ENCODE measurements at places on chromosomes 16 and 17.
A peak's percentile ranks its signal among the peaks of the same experiment; 100 is the strongest.

DNA sequence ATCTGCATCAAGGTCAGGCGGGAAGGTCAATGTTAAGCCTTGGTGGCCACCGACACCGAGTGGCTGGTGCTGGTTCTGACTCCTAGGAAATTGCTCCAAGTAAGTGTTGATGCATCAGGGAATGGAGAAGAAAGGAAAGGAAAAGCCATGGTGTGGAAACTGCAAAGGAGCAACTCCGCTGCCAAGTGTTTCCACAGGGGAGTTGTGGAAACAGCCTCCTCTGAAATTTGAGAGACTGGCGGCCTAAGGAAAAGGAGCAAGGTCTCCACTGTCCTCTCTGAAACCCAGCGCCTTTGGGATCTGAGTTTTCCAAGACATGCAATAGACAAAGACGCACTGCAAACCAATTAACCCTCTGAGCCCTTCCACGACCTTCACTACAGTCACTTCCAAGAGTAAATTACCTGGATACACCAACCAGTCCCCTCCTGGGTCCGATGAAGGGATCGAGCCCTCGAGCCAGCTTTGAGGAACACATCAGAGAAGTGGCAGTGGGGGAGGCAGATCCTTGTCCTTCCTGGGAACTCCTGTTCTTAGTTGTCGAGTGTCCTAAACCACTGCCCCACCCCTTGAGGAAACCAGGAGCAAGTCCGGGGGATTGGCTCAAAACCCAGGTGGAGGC is 51.1 kb downstream of the SRL start:
- H3K27me3 ChIP-seq, result no peaks in the 10 kb centered on the region
- no peaks in the 10 kb centered on the region for H3K4me1 ChIP-seq
- H3K4me3 ChIP-seq, result no peak overlapping the region
- H3K36me3 ChIP-seq, result no peaks in the 10 kb centered on the region
- H3K27ac ChIP-seq, result no peak overlapping the region

GRCh38 chr16:13791095-13791494 is 128.9 kb upstream of the ERCC4 start:
- DNase-seq, result no peak
- no peaks in the 10 kb centered on the region for H3K4me1 ChIP-seq
- H3K27me3 ChIP-seq, result no peaks in the 10 kb centered on the region
- H3K27ac ChIP-seq, result no peak overlapping the region
- no peaks in the 10 kb centered on the region for H3K36me3 ChIP-seq

GRCh38 chr16:12750554-12750918 is 53.2 kb downstream of the CPPED1 start:
- DNase-seq, result no peak
- no peak overlapping the region for H3K27ac ChIP-seq
- no peaks in the 10 kb centered on the region for H3K36me3 ChIP-seq
- no peaks in the 10 kb centered on the region for H3K27me3 ChIP-seq

GRCh38 chr16:88645455-88645854 is 5.4 kb downstream of the CYBA start:
- DNase-seq, result no peak
- no peak overlapping the region for H3K27ac ChIP-seq
- no peak overlapping the region for H3K4me3 ChIP-seq

- no peak overlapping the region for H3K4me3 ChIP-seq
- no peaks in the 10 kb centered on the region for H3K36me3 ChIP-seq
- H3K27ac ChIP-seq, result no peak overlapping the region
Observed at GRCh38 chr17:49987290-49987585, 7.8 kb downstream of the DLX3 start.

- no peaks in the 10 kb centered on the region for H3K27me3 ChIP-seq
- DNase-seq, result no peak
- H3K36me3 ChIP-seq, result no peaks in the 10 kb centered on the region
- H3K4me1 ChIP-seq, result no peaks in the 10 kb centered on the region
- no peak overlapping the region for H3K27ac ChIP-seq
- no peak overlapping the region for H3K4me3 ChIP-seq
Observed at GRCh38 chr17:83135692-83136091, 56.3 kb downstream of the METRNL start.

GRCh38 chr16:86768228-86768791 is 190.0 kb downstream of the FOXL1 start:
- no peak overlapping the region for H3K27ac ChIP-seq
- no peaks in the 10 kb centered on the region for H3K36me3 ChIP-seq
- DNase-seq, result no peak

DNA sequence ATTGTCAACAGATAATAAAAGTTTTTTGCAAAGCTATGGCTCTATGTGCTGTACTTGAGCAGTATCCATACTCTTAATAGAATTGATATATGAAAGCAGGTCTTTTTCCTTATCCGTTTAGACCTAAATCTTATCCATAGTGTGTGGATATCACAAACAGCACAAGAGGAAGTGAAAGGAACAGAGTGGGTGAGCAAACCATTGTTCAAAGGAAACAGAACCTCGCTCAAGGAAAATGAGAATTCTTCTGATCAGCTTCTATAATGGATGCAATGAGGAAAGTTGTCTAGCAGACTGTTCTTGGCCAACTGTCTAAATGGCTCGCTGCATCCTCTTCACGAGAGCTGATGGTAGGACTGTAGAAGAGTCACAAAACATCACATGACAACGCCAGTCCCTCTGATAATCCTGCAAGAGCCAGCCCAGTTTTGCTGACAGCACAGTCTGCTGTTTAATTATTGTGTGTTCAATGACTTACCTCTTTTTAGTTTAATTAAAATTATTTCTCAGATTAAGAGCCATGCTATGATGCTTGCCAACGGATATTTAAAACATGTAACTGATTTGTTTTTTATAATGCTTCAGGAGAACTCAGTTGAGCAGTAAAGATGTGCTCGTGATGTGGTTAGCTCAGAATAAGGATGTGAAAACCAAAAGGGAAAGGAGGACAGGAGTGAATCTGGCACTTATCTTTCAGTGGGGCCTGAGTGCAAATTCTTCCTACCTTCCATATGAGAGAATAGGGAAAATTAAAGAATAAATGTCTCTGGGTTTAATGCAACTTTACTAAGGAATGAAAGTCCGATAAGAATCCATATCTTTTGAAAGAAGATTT is 38.5 kb downstream of the WWOX start:
- H3K36me3 ChIP-seq, result no peaks in the 10 kb centered on the region
- H3K4me3 ChIP-seq, result no peak overlapping the region
- no peak for DNase-seq
- H3K27me3 ChIP-seq, result no peaks in the 10 kb centered on the region
- no peaks in the 10 kb centered on the region for H3K4me1 ChIP-seq
- H3K27ac ChIP-seq, result no peak overlapping the region

GRCh38 chr17:40326832-40327199 is 17.8 kb downstream of the RARA start:
- peaks cover 96% of the 10 kb centered on the region for H3K4me1 ChIP-seq
- H3K27ac ChIP-seq, result peak overlapping the region; percentile 99
- DNase-seq, result no peak
- H3K4me3 ChIP-seq, result no peak overlapping the region

DNA sequence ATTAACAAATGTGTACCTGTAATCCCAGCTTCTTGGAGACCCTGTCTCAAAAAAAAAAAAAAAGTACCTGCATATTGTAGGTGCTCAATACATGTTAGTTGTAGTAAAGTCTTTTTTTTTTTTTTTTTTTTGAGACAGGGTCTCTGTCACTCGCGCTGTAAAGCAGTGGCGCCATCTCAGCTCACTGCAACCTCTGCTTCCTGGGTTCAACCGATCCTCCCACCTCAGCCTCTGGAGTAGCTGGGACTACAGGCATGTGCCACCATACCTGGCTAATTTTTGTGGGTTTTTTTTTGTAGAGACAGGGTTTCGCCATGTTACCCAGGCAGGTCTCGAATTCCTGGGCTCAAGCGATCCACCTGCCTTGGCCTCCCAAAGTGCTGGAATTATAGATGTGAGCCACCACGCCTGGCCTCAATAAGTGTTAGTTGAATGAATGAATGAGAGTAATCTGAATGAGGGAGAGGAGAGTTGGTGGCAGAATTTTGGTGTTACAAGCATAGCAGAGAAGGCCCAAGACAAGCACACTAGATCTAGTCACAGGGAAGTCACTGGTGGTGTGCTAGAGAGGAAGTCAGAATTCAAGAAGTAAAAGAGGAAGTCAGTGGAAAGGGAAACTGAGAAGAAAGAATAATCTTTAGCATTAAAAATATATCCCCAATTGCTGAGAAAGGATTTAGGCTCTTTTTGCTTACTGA is 9.4 kb upstream of the MYL4 start:
- H3K4me1 ChIP-seq, result peaks cover 12% of the 10 kb centered on the region
- no peak overlapping the region for H3K27ac ChIP-seq
- H3K4me3 ChIP-seq, result no peak overlapping the region
- H3K27me3 ChIP-seq, result no peaks in the 10 kb centered on the region

- H3K36me3 ChIP-seq, result no peaks in the 10 kb centered on the region
- H3K27me3 ChIP-seq, result no peaks in the 10 kb centered on the region
- no peak for DNase-seq
- peaks cover 62% of the 10 kb centered on the region for H3K4me1 ChIP-seq
Observed at GRCh38 chr17:17061516-17061915, 19.3 kb downstream of the MPRIP start.

DNA sequence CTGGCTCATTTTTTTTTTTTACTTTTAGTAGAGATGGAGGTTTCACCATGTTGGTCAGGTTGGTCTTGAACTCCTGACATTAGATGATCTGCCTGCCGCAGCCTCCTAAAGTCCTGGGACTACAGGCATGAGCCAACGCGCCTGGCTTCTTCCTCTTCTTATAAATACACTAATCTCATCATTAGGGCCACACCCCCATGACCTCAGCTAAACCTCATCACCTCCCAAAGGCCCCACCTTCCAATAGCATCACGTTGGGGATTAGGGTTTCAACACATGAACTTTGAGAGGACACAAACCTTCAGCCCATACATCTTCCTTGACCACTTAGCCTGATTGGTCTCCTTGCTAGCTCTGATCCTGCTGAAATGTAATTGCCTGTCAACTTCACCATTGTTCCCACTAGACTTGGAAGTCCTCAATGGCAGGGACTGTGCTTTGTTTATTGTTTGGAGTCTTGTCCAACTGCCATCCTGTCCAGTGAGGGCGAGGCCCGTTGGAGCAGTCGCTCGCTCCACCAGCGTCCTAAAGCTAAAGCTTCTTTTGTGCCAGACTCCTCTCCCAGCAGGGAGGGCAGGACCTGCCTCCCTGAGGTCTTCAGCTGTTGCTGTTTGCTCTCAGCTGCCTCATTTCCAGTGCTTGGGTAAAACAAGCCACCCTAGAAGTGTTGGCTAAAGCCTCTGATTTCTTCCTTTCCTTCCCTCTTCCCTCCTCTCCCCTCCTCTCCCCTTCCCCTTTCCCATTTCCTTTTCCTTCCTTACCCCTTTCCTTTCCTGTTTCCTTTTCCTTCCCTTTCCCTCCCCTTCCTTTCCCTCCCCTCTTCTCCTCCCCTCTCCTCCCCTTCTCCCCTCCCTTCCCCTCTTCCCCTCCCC is 85.3 kb downstream of the HAPSTR1 start:
- no peaks in the 10 kb centered on the region for H3K4me1 ChIP-seq
- H3K4me3 ChIP-seq, result no peak overlapping the region
- H3K36me3 ChIP-seq, result no peaks in the 10 kb centered on the region
- H3K27me3 ChIP-seq, result no peaks in the 10 kb centered on the region
- no peak for DNase-seq
- no peak overlapping the region for H3K27ac ChIP-seq

DNA sequence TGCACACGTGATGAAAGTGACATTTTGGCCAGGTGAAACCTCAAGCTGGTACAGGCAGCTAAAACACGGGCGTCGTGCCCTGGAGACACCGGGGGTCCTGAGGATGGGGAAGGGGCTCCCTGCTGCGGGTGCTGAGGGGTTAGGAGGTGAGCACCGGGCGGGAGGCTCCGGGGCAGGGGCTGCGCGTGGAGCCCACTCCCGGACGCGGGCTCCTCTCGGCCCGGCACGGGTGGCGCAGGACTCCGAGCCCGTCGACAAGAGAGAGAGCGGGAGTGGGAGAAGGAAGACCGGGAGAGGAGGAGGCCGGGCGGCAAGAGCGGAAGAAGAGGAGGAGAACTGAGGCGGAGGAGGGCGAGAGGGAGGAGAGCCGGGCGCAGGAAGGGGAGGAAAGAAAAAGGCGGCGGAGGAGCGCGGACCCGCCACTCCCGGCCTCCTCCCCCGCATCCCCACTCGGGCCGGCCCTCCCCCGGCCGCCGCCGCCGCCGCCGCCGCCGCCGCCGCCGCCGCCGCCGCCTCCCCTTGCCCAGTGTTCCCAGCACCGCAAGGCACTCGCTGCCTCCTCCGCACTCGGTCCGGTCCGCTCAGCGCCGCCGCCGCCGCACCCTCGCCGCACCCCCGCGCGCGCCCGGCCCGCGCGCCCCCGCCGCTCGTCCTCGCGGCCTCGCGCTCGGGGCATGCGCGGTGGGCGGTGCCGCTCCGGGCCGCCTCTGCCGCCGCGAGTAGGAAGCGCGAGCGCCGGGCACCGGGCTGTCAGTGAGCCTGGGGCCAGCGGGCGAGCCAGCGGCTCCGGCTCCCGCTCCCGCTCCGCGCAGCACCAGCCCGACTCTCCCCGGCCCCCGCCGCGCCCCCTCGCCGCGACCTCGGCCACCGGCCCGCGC is at the start of gene PRKCA:
TSS of gene PRKCA (plus strand) at position 750 of the 878 bp plus-strand sequence.
- no peaks in the 10 kb centered on the region for H3K27me3 ChIP-seq
- no peaks in the 10 kb centered on the region for H3K36me3 ChIP-seq
- peak within 1 kb of the TSS; percentile 91 for H3K4me3 ChIP-seq
- peaks cover 34% of the 10 kb centered on the region for H3K4me1 ChIP-seq

DNA sequence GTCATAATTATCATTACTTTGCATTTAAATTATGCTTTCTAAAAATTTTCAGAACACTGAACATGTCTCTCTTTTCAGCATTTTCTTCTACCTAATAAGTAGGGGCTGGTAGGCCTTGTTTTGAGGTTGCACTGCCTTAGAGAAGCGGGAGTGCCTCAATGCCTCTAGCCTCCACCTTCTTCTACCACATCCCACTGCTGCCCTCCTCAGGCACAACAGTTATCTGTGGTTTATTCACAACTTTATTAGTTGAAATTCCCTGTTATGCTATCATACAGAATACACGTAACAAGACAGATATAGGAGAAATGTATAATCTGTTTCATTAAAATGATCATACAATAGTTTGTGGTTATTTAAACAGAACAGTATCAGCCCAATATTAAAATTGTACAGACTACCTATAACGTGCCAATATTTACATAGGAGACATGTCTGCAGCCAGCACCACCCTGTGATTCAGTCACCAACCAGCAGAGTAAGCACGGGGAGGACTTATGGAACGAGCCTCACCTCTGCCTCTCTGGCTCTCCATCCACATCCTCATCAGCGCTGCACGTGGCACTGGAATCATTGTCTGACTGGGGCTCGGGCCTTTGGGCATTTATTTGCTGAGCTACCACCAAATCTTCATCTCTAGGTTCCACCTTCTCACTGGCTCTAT is 101.2 kb downstream of the TTC19 start:
- peaks cover 9% of the 10 kb centered on the region for H3K36me3 ChIP-seq
- H3K27me3 ChIP-seq, result no peaks in the 10 kb centered on the region
- no peak overlapping the region for H3K4me3 ChIP-seq
- H3K27ac ChIP-seq, result no peak overlapping the region

DNA sequence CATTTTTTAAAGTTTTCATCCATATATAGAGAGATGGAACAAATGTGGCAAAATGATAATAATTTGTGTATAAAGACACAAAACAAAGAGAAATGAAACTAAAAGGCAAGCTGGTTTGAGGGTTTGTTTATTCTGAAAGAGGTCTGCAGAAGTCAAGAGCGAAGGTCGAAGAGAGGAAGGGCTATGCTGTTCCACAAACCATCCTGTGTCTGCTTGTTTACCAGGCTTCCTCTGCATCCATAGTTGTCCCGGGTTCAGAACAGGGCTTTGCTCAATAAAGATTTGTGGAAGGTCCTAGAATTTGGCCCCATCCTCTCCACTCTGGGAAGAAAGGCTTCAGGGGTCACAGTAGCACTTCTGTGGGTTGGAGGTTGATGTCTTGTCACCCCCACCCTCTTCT is 2.4 kb upstream of the MARVELD3 start:
- no peaks in the 10 kb centered on the region for H3K36me3 ChIP-seq
- H3K27ac ChIP-seq, result no peak overlapping the region
- peaks cover 35% of the 10 kb centered on the region for H3K27me3 ChIP-seq

- H3K27me3 ChIP-seq, result no peaks in the 10 kb centered on the region
- H3K4me1 ChIP-seq, result no peaks in the 10 kb centered on the region
- no peaks in the 10 kb centered on the region for H3K36me3 ChIP-seq
- H3K27ac ChIP-seq, result no peak overlapping the region
Observed at GRCh38 chr17:14605267-14605599, 304.4 kb downstream of the HS3ST3B1 start.
